Articular chondrocyte of knee joint (primary cell): ENCODE measurements at places on chromosomes 13 and 19. TPM values are rescaled to one million over a fixed set of nuclear protein-coding genes. Genes with fewer than 3 reads are reported as not detected.

Gene NKPD1
- under 0.01 TPM in 1 of 2 replicates, not detected in the other for total RNA-seq

Gene PGLYRP2
- not detected in 2 replicates for total RNA-seq

Gene ZNF567
- 8.2 and 11.7 TPM in 2 replicates for total RNA-seq

Gene CEACAM8
- not detected in 2 replicates for total RNA-seq

Gene ZNF709
- total RNA-seq, result 5.5 and 7.7 TPM in 2 replicates

Gene NLRP9
- not detected in 2 replicates for total RNA-seq

Gene KASH5
- total RNA-seq, result not detected in 2 replicates

Gene SBSN
- 1.9 and 2.5 TPM in 2 replicates for total RNA-seq

Gene TMEM150B
- total RNA-seq, result not detected in 2 replicates

Gene PLPP2
- 0.11 and 0.13 TPM in 2 replicates for total RNA-seq

Gene LHFPL6
- total RNA-seq, result 68.1 and 73.5 TPM in 2 replicates

Gene PIN1
- 40.4 and 46.2 TPM in 2 replicates for total RNA-seq

Gene VMAC
- 6.4 and 6.5 TPM in 2 replicates for total RNA-seq

Gene MTUS2
- total RNA-seq, result under 0.01 TPM in 1 of 2 replicates, not detected in the other

Gene FPR3
- not detected in 2 replicates for total RNA-seq

Gene BRSK1
- 0.65 TPM in 2 replicates for total RNA-seq

Gene ZNF578
- 4.6 and 9.8 TPM in 2 replicates for total RNA-seq

Gene SELENOV
- total RNA-seq, result not detected in 2 replicates

Gene PNMA8A
- 2.6 and 8.1 TPM in 2 replicates for total RNA-seq

Gene HSD17B14
- 2.2 and 6.8 TPM in 2 replicates for total RNA-seq

Gene REX1BD
- total RNA-seq, result 33.5 and 34.6 TPM in 2 replicates

Gene NDUFA7
- total RNA-seq, result 14.9 and 18.0 TPM in 2 replicates

Gene TJP3
- not detected in 2 replicates for total RNA-seq

Gene SYNGR4
- total RNA-seq, result not detected in 2 replicates

Gene LILRB4
- not detected in 2 replicates for total RNA-seq

Gene FAM216B
- not detected in 2 replicates for total RNA-seq

Gene ZNF71
- 6.1 and 7.7 TPM in 2 replicates for total RNA-seq
